Liver (tissue), 10 donors: ENCODE measurements at places on chromosomes 6 and 20. TPM values are rescaled to one million over a fixed set of nuclear protein-coding genes. Genes with fewer than 3 reads are reported as not detected.

DNA sequence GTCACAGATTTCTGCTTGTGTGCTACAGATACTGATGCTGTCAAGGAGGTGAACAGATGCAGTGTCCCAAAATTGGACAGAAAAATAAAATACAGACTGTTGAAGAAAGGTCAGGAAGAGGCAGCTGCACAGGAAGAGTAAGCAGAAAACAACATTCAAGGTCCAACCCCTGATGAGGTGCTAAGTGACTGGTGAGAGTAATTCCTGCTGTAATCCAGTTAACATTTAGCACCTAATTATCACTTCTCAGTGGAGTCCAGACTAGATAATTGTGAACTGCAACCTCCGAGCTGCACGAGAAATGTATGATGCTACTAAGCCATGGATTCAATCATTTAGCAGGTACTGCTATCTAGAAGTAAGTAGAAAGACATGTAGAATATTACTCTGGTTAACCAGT lies 36.3 kb upstream of the NRSN1 start:
- H3K36me3 ChIP-seq, result no peaks in the 10 kb centered on the region
- no peak overlapping the region for H3K4me3 ChIP-seq
- H3K4me1 ChIP-seq, result no peaks in the 10 kb centered on the region

DNA sequence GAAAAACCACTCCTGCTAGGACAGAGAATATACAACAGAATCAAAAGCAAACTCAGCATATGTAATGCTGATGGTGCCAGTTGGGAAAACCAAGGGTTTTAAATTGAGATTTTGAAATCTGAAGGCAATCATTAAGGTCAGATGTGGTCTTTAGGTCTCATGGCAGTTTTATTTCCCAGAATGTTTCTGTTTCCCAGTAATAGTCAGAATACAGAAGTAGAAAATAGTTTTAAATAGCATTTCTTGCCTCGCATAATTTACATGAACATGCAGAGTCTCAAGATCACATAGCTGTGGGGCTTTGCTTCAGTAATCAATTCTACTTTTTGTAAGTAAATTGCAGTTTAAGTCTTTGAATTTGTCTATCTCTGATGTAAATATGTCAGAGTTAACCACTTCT lies 58.1 kb downstream of the RNF144B start:
- no peaks in the 10 kb centered on the region for H3K27me3 ChIP-seq
- no peak overlapping the region for H3K27ac ChIP-seq
- H3K4me3 ChIP-seq, result no peak overlapping the region

GRCh38 chr6:109441069-109441816 lies 719 bp downstream of the SMPD2 start:
- peak overlapping the region; percentile 55 for H3K27ac ChIP-seq
- H3K4me3 ChIP-seq, result peak overlapping the region; percentile 82
- peak; percentile 50 for DNase-seq
- no peaks in the 10 kb centered on the region for H3K36me3 ChIP-seq
- H3K4me1 ChIP-seq, result peaks cover 3% of the 10 kb centered on the region

DNA sequence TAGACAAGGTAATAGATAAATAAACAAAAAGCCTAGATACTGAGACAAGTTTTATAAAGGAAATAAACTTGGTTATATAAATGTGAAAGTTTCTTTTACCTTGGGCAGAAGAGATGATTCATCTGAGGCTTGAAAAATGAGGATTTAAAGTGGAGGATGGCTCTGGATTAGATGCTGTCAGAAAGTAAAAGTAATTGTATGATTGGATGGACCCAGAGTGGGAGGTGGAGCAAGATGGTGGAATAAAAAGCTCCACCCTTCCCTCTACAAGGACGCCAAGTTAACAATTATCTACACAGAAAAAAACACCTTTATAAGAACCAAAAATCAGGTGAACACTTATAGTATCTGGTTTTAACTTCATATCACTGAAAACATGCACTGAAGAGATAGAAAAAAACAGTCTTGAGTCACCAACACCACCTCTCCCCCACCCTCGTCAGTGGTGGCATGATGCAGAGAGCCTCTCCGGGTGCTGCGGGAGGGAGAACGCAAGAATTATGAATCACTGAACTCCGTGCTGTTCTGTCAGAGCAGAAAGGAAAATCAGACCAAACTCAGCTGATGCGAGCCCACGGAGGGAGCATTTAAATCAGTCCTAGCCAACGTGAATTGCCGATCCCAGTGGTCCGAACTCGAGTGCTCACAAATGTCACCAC lies 84.7 kb upstream of the GJE1 start:
- no peaks in the 10 kb centered on the region for H3K36me3 ChIP-seq
- H3K27me3 ChIP-seq, result no peaks in the 10 kb centered on the region
- H3K4me3 ChIP-seq, result no peak overlapping the region
- DNase-seq, result no peak
- H3K4me1 ChIP-seq, result no peaks in the 10 kb centered on the region
- H3K27ac ChIP-seq, result no peak overlapping the region

GRCh38 chr6:107531868-107532267 lies 42.0 kb downstream of the SOBP start:
- H3K27ac ChIP-seq, result no peak overlapping the region
- no peaks in the 10 kb centered on the region for H3K27me3 ChIP-seq
- no peaks in the 10 kb centered on the region for H3K36me3 ChIP-seq

DNA sequence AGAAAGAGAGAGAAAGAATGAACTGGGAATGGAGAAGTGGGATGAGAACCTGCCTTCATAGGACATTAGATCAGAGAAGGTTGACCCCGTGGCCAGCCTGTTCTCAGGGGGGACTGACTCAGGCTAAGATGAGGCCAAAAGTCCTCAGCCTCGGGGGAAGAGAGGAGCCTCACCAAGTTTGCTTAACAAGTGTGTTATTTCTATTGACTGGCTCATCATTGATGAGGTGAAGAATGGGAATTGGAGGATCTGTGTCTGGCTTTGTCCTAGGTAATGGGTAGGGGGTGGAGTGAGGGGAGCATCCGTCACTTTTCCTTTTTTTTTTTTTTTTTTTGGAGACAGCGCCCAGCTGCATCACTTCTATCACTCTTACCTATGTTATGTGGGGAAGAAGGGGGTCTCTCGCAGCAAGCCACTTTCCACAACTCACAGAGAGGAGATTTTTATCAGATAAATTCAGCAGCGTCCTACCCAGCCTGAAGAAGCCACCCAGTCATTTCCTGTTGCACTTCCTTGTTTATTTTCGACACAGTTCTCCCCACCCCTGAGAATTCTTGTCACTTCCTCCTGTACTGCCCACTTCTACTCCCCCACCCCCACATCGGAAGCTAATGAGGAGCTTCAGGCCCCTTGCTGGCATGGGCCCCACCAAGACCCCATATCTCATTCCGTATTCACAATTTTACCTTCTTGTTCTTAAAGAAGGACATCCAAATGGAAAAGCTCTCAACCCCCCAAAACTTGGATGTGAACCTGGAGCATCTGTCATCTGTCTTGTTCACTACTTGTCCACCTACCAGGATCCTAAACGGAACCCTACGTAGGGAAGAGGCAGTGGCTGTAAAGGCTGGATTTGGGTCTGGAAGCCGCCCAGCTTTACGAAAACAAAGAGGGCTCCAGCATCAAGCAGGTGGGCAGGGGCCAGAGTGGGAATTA lies 2.8 kb upstream of the RNASET2 start:
- no peak overlapping the region for H3K4me3 ChIP-seq
- H3K36me3 ChIP-seq, result no peaks in the 10 kb centered on the region
- no peaks in the 10 kb centered on the region for H3K27me3 ChIP-seq
- peaks cover 25% of the 10 kb centered on the region for H3K4me1 ChIP-seq
- DNase-seq, result no peak
- peak overlapping the region; percentile 46 for H3K27ac ChIP-seq

GRCh38 chr6:11543919-11544518 lies 6.5 kb downstream of the TMEM170B start:
- H3K4me1 ChIP-seq, result no peaks in the 10 kb centered on the region
- H3K27me3 ChIP-seq, result no peaks in the 10 kb centered on the region
- DNase-seq, result no peak
- H3K36me3 ChIP-seq, result no peaks in the 10 kb centered on the region
- H3K4me3 ChIP-seq, result no peak overlapping the region
- no peak overlapping the region for H3K27ac ChIP-seq

DNA sequence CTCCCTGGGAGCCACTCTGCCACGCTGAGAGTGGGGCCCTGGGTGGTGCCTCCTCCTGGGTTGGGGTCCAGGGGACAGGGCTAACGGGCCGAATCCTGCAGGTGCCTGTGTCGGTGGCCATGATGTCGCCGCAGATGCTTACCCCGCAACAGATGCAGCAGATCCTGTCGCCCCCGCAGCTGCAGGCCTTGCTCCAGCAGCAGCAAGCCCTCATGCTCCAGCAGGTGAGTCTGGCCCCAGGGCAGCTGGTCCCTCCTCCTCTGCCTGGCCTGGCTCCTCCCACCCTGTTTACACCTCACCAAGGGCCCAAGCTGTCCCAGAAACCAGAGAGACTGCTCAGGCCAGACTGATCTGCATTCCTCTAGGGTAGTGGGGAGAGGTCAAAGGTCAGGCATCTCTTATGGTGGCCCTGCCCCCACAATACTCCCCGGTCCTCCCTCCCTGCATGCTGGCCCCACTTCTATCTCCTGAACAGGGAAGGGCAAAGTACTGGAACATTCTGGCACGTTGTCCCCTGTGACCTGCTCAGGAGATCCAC lies 38.6 kb downstream of the FOXP4 start:
- peak overlapping the region; percentile 78 for H3K27ac ChIP-seq
- H3K27me3 ChIP-seq, result no peaks in the 10 kb centered on the region
- peaks cover 6% of the 10 kb centered on the region for H3K4me1 ChIP-seq
- H3K4me3 ChIP-seq, result no peak overlapping the region
- H3K36me3 ChIP-seq, result no peaks in the 10 kb centered on the region
- peak; percentile 52 for DNase-seq

GRCh38 chr6:134982161-134982560 lies 32.3 kb upstream of the ALDH8A1 start:
- H3K36me3 ChIP-seq, result no peaks in the 10 kb centered on the region
- DNase-seq, result no peak
- H3K4me3 ChIP-seq, result no peak overlapping the region

DNA sequence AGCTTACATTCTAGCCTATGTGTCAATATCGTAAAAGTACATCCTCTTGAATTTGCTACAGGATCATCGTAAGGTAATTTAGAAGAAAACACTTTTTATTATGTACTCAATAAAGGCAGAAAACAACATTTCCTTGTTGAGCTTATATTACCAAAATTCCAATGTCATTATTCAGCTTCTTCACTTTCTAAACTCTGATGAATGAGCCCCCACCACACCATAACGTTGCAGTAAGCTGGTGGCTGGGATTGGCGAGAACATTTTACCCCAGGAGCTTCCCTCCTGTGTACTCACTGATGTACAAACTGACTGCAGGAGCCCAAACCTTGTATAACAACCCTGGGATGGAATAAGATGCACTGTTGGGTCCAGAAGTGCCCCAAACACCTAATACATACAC lies 238.1 kb upstream of the MARCKS start:
- no peak overlapping the region for H3K27ac ChIP-seq
- no peaks in the 10 kb centered on the region for H3K36me3 ChIP-seq
- no peak for DNase-seq
- H3K4me1 ChIP-seq, result no peaks in the 10 kb centered on the region

- H3K36me3 ChIP-seq, result no peaks in the 10 kb centered on the region
- DNase-seq, result no peak
- no peak overlapping the region for H3K27ac ChIP-seq
- no peaks in the 10 kb centered on the region for H3K4me1 ChIP-seq
- H3K4me3 ChIP-seq, result no peak overlapping the region
- H3K27me3 ChIP-seq, result no peaks in the 10 kb centered on the region
Observed at GRCh38 chr6:102812242-102812641, 1418.7 kb downstream of the GRIK2 start.

- no peak overlapping the region for H3K27ac ChIP-seq
- peaks cover 12% of the 10 kb centered on the region for H3K4me1 ChIP-seq
- DNase-seq, result no peak
- peak overlapping the region; percentile 49 for H3K4me3 ChIP-seq
Observed at GRCh38 chr6:90610751-90611542, 24.1 kb upstream of the MAP3K7 start.

GRCh38 chr20:5504061-5504739 lies 187.4 kb upstream of the PROKR2 start:
- no peaks in the 10 kb centered on the region for H3K27me3 ChIP-seq
- DNase-seq, result peak; percentile 45
- H3K4me1 ChIP-seq, result no peaks in the 10 kb centered on the region

GRCh38 chr6:16949716-16950115 lies 152.1 kb upstream of the STMND1 start:
- no peaks in the 10 kb centered on the region for H3K36me3 ChIP-seq
- no peaks in the 10 kb centered on the region for H3K27me3 ChIP-seq
- DNase-seq, result no peak
- H3K4me1 ChIP-seq, result no peaks in the 10 kb centered on the region
- H3K27ac ChIP-seq, result no peak overlapping the region

DNA sequence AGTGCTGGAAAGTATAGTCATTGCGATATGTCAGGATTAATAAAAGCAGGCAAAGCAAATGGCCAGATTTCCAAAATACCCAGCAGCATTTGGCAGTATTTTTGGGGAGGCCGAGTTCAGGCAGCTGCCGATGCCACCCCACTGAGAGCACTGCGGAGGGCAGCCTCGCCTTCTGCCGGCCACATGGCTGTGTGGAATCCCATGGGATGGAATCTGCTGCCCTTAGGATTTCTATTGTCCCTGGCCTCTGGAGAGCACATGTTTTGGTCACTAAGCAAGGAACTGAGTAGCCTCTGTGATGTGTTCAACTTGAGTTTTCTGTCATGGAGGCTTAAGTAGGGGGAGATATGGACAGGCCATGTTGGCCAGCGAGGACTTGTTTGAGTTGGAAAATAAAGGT lies 123.0 kb downstream of the FARS2 start:
- H3K36me3 ChIP-seq, result no peaks in the 10 kb centered on the region
- H3K4me3 ChIP-seq, result no peak overlapping the region
- no peak overlapping the region for H3K27ac ChIP-seq
- H3K27me3 ChIP-seq, result no peaks in the 10 kb centered on the region
- no peaks in the 10 kb centered on the region for H3K4me1 ChIP-seq
- DNase-seq, result no peak

DNA sequence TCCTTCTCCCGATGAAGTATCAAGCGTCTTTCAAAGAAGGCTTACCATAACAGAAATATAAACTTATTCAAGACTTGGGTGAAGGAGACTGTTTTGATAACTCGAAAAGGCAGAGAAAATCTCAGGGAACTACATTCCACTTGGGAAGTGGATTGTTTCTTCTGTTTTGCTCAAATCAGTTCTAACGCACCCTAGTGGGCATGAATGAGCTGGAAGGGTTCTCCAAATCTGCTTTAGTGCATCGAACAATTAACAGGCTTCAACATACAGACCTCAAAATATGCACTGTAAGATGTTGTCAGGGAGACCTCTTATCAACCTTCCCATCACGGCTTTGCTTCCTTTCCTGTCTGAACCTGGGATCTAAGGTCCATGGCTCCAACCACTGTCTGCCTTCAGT lies 392.5 kb downstream of the CD83 start:
- H3K4me3 ChIP-seq, result no peak overlapping the region
- DNase-seq, result no peak
- H3K36me3 ChIP-seq, result no peaks in the 10 kb centered on the region
- H3K27me3 ChIP-seq, result no peaks in the 10 kb centered on the region

Gene CD93
- 1.5 TPM for polyA plus RNA-seq

Gene GTSF1L
- not detected for polyA plus RNA-seq

Gene DEFB114
- not detected for polyA plus RNA-seq

Gene FLRT3
- polyA plus RNA-seq, result 5.1 TPM
